Ascending aorta (tissue), 2 donors: ENCODE measurements at places on chromosomes 16 and 17.

DNA sequence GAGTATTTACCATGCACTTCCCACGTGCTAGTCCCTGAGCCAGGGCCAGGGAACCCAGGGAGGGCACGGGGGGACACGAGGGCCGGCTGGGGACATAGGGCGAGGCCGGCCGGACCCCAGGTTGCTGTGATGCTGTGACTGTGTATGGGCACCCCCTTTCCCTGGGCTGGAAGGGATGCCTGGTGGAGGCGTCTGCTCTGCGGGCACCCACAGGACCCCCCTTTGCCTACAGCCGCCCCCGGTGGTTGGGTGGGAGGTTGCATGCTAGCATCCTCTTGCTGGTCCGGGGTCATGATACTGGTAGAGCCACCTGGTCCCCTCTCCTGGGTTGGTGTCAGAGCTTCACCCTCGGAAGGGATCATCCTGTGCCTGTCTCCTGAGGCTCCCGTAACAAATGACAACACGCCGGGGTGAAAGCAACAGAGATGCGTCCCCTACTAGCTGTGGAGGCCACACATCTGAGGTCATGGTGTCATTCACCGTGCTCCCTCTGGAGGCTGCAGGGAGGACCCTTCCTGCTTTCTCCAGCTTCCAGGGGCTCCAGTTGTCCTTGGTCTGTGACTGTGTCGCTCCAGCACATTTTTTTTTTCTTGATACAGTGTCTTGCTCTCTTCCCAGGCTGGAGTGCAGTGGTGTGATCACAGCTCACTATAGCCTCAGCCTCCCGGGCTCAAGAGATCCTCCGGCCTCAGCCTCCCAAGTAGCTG, 3.1 kb upstream of the CIAO3 start:
- no peaks in the 10 kb centered on the region for H3K36me3 ChIP-seq
- H3K4me3 ChIP-seq: no peak overlapping the region
- no peak for DNase-seq

DNA sequence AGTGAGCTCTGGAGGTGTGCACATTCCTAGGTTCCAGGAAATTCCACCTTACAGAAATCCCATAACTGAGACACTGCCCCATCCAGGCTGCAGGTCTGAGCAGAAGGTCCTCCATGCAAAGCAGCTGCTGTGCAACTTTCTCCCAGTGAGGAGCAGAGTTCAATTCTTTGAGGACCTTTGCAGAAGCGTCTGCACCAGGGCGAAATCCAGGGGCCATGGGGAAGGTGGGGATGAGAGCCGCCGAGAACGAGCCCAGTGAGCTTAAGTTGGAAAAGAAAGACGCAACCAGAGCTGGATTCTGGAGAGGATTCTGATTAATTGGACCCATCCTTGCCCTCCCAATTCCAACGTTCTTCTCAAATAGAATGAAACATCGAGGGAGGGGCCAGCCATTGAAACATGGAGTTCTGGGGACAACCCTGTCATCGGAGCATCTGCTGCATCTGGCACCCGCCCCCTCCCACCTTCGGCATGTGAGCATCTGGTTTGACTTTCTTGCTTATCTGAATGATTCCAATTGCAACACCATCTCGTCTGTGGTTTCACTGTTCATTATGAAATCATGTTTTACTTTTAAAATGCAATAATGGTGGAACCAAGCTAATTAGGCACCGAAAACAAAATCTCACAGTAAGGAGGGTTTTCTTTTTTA, 190.6 kb upstream of the FOXF1 start:
- H3K4me1 ChIP-seq: no peaks in the 10 kb centered on the region
- no peak overlapping the region for H3K27ac ChIP-seq
- no peak for DNase-seq
- no peak overlapping the region for H3K4me3 ChIP-seq
- no peaks in the 10 kb centered on the region for H3K36me3 ChIP-seq

DNA sequence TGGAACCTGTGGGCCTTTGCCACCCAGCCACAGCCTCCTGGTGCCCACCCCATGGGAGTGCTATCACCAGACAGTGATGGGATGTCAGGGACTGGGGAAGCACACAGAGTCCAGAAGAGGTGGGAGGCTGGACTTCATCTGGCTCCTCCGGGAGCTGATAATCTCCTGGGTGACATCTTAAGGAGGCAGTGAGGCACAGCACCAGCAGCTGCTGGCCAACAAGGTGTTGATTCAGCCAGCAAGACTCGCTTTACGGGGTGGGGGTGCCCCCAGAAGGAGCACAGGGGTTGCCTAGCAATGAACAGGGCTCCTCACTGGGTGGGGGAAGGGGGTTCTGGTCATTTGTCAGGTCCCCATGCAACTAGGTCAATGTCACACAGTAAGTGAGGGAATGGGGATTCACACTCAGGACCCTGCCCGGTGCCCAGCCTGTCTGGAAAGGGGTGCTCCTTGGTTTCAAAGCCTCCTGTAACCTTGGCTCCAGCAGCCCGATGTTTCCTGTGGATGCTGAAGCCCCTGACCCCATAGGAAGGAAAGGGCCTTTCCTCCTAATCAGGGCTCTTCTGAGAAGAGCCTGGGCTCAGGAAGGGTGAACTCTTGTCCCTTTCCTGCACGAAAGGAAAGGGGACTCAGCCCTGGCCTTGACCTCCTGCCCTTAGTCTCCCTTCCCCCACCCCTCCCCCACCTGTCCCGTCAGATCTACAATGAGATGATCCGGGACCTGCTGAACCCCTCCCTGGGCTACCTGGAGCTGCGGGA, 17.7 kb downstream of the KIF19 start:
- H3K4me3 ChIP-seq: no peak overlapping the region
- H3K36me3 ChIP-seq: no peaks in the 10 kb centered on the region
- no peaks in the 10 kb centered on the region for H3K27me3 ChIP-seq
- no peaks in the 10 kb centered on the region for H3K4me1 ChIP-seq

DNA sequence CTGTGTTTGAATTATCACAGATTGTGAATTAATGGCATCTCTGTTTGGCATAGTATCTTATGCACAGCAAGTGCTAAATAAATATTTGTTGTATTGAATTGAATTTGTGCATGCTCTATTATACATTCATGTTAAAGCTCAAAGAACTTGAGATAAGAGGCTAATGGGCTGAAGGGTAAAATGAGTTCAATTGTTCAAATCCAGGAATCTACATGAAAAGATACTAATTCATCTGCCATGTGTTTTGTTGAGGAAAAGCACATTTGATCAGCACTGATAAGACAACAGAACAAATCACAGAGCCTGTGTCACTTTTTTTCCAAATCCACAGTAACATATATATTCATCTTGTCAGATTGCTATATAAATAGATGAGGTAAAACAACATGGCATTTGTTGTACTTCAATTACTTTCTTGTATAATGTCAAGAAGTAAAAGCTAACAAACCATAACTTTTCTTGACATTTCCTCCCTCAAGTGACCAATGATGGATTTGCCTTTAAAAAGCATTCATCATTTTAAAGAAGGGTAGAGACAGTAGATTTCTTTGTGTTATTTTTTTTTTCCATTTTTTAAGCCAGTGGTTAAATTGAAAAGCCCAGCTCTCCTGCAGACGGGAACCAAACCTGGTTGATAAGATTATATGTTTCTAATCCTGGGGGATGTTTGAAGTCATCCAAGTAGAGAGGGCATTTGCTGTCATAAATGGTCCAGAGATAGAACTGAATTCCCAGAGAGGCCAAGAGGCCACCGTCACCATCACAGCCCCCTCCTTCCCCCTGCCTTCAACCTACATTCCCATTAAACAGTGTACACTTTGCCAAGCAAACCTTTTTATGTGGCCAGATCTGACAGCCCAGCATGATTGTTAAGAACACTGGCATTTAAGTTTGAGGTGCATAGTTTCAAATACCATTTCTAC, 123.0 kb downstream of the CHD9NB start:
- H3K4me3 ChIP-seq: no peak overlapping the region
- no peak for DNase-seq
- H3K4me1 ChIP-seq: no peaks in the 10 kb centered on the region
- no peaks in the 10 kb centered on the region for H3K36me3 ChIP-seq
- no peaks in the 10 kb centered on the region for H3K27me3 ChIP-seq

DNA sequence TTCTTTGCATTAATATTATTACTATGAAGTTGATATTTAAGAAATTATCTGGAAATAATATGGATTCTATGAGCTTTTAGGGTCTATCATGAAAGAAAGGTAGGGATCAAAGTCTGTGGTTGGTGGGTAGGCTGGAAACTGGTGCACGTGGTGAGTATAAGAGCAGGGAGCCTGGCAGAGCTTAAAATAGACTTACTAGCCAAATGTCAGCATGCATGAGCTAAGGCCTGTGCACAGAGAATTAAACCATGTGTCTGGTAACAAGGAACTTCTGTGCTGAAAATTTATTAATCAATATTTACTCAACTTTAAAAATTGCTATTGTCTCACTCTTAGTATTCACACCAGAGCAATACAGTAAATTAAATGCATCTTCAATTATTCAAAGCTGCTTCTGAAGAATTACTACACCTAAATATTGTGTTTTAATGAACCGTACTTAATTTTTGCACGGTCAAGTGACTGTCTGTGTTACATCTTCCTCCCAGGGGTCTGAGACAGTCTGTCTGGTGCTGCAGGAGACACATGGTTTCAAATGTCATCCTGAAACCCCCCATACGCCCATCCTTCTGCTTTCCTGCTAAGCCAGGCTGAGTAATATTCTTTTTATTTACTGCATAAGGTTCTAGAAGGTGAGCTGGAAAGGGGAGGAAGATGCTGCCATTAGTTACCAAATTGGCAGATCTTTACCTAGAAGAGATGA, 161.0 kb upstream of the NLRP1 start:
- no peaks in the 10 kb centered on the region for H3K27me3 ChIP-seq
- no peaks in the 10 kb centered on the region for H3K4me1 ChIP-seq
- no peak overlapping the region for H3K4me3 ChIP-seq
- no peaks in the 10 kb centered on the region for H3K36me3 ChIP-seq
- no peak for DNase-seq

- no peaks in the 10 kb centered on the region for H3K4me1 ChIP-seq
- no peak overlapping the region for H3K4me3 ChIP-seq
- no peaks in the 10 kb centered on the region for H3K36me3 ChIP-seq
- H3K27ac ChIP-seq: no peak overlapping the region
Observed at GRCh38 chr17:74369221-74369620, 1.9 kb downstream of the GPR142 start.

GRCh38 chr17:81436294-81436849, 41.1 kb downstream of the BAHCC1 start:
- H3K27me3 ChIP-seq: no peaks in the 10 kb centered on the region
- H3K27ac ChIP-seq: peak overlapping the region; percentile 1
- DNase-seq: no peak

DNA sequence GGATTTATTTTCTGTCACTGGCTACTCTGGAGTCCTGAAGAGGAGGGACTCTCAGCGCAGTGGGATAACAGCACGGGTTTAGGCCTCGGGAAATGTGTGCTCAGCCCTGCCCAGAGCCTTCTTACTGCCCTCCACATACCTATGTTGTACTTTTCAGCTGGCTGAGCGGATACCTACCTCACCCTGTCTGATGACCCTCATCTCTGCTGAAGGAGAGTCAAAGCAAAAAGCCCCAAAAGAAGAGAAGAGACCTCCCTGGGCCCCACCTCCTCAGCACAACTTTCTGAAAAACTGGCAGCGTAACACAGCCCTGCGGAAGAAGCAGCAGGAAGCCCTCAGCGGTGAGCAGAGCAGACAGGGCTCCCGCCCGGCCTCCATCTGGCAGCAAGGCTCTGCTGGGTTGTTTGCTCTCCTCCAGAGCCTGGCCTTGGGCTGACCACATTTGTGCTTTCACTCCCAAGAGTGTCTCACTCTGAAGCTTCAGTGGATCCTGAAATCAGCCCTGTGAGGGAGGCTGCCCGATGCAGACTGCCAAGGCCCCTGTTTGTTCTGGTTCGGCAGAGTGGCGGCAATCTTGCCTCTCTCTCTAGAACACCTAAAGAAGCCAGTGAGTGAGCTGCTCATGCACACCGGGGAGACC, 10.3 kb downstream of the MYCBPAP start:
- no peaks in the 10 kb centered on the region for H3K4me1 ChIP-seq
- H3K4me3 ChIP-seq: no peak overlapping the region
- no peak for DNase-seq

DNA sequence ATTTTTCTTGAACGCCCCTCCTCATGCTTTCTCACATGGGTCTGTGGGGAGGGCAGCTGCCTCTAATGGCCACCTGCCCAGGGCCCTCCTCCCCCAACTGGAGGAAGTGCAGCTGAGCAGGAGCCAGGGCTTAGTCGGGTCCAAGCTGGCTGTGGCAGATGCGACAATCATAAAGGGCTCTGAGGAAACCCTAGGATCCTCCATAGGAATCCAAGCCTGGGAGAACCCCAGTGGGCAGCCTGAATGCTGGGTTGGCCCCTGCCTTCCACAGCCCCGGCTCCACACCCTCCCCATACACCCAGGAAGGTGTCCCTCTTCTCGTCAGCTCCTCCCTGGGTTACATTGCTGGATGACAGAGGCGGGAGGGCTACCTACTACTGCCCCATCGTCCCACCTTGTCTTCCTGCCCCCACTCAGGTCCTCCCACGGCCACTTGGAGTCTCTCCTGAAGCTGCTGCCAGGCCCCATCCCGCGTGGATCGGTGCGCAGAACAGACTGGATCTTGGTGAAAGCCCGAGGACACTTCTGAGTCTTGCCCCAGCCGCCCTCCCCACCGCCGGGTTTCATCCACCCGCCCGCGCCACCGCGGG, 15.6 kb upstream of the CBFB start:
- peak overlapping the region; percentile 77 for H3K4me3 ChIP-seq
- H3K36me3 ChIP-seq: no peaks in the 10 kb centered on the region
- peak; percentile 68 for DNase-seq
- H3K4me1 ChIP-seq: no peaks in the 10 kb centered on the region

DNA sequence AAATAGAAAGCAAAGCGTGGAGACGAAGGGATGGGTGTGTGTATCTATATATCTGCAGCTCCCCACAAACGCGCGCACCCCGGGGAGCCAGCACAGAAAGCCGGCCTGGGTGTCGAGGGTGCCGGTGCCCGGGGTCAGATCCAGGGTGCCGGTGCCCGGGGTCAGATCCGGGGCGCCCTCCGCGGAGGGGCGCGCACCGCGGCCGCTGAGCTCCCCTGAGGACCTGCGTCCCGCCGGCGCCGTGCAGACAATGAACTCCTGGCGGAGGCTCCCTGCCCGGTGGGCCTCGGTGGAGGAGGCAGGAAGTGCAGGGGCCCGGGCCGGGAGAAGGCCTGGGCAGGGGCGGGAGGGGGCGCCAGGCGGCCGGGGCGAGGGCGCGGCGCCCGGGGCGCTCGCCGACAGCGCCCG, 1.1 kb downstream of the ZNF423 start:
- H3K4me1 ChIP-seq: no peaks in the 10 kb centered on the region
- DNase-seq: no peak
- H3K36me3 ChIP-seq: no peaks in the 10 kb centered on the region
- no peaks in the 10 kb centered on the region for H3K27me3 ChIP-seq
- H3K27ac ChIP-seq: peak overlapping the region; percentile 92
